ENCODE measurements at places on chromosomes 5 and 9.

DNA sequence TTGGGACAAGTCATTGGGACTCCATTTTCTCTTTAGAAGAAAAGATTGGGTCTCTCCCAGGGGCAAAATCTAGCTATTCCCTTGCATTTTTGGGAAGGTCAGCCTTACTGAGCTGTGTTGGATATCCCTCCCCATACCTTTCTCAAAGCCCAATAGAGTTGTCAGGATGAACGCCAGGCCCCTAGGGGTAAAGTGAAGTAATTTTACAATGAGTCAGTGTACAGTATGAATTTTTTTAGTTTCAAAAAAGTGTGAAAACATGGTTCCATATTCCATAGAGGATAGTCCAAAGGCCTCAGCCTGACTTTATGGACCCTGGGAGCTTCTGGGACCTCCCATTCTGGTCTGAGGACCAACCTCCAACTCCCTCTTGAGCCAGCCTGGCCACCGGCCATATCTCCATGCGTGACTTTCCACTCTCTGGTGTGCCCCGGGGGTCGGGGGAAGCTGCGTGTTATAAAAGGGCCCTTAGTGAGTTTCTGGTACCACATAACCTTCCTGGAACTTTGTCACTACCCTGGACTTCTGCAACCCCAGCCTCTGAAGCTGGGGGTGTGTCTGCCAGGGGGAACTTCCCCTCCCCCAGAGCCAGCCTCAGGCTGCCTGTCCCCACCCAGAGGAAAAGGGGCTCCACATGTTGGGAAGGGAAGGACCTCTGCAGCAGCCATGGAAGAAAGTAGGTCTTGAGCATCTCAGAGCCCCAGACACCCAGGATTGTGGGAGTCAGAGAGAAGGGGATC, 52.4 kb upstream of the SYNPO start:
- DNase-seq = no peak

DNA sequence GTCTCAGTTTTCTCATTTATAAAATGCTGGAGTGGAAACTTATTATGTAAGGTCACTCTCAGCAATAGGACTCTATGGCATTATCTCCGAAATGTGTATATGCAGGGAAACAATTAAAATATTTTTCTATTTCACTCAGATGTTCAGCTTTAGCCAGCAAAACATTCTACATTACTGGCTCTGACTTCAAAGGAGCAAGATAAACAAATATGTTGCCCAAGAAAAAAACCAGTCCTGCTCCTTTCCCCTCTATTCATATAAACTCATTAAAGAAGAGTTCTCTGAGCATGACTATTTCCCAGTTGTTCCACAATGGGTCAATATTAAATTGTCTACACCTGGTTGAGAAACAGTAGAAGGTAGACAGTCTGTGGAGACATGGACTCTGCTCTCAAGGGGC, 155.0 kb downstream of the NPR3 start:
- no peak for DNase-seq

- no peak for DNase-seq
Observed at GRCh38 chr9:136017289-136018190, 56.4 kb upstream of the UBAC1 start.

- DNase-seq = no peak
Observed at GRCh38 chr9:130873966-130874365, 22.6 kb downstream of the QRFP start.

DNA sequence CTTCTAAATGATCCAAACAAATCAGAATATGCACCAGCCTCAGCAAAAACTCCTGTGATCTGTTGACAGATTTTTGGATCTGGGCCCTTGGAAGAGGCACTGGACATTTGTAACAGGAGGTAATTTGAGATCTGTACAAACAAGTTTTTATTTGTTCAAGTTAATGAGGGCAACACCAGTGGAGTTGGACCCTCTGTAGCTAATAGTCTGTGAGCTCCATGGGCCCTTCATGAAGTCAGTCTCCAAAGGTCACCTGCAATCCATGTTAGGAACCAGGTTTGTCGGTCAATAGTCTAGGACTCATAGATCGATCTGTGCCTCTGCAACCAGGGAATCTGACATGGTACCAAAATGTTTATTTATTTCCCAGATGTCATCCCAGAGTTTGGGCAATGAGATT, 40.9 kb downstream of the PAM start:
- DNase-seq = no peak

GRCh38 chr9:98219364-98219716, 26.9 kb upstream of the CORO2A start:
- DNase-seq = no peak

- DNase-seq = no peak
Observed at GRCh38 chr9:100640447-100641050, 62.7 kb downstream of the CAVIN4 start.

- no peak for DNase-seq
Observed at GRCh38 chr5:113552620-113553019, 39.1 kb downstream of the YTHDC2 start.

- DNase-seq = no peak
Observed at GRCh38 chr5:3382782-3383181, 212.8 kb upstream of the IRX1 start.

DNA sequence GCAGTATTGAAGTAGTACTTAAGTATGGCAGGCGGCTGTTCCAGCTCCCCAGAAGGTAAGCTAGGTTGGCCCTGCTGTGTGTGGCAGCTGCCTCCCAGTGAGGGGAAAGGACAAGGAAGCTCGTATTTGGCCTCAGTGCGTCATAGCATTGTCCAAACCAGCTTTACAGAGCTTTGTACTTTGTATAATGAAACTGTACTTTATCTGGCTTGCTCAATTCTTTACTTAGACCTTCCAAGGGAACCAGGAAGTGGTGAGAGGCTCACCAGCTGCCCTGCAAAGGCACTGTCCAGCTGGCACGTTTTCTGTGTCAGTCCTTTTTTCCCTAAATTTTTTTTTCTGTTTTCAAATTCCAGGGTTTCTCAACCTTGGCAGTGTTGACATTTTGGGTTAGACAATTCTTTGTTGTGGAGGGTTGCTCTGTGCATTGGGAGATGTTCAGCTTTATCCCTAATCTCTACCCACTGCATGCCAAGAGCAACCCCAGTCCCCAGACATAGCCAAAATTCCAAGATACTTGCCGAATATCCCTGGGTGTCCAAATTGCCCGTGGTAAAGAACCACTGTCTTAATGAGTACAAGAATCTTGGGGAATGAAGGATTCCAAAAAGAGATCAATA, 474.5 kb downstream of the LRRC70 start:
- DNase-seq = no peak
